ENCODE measurements at places on chromosomes 13 and 19.

- H3K36me3 ChIP-seq = no peaks in the 10 kb centered on the region
- no peaks in the 10 kb centered on the region for H3K27me3 ChIP-seq
- no peak overlapping the region for H3K4me3 ChIP-seq
- no peak overlapping the region for H3K27ac ChIP-seq
- DNase-seq = no peak
- no peaks in the 10 kb centered on the region for H3K4me1 ChIP-seq
Measured at GRCh38 chr13:78024996-78025395, 106.4 kb upstream of the EDNRB start.

GRCh38 chr13:72435251-72435650 is 292.2 kb downstream of the MZT1 start:
- no peaks in the 10 kb centered on the region for H3K36me3 ChIP-seq
- peaks cover 12% of the 10 kb centered on the region for H3K27me3 ChIP-seq
- no peak overlapping the region for H3K4me3 ChIP-seq
- H3K4me1 ChIP-seq = peaks cover 5% of the 10 kb centered on the region

GRCh38 chr19:39430675-39431593 is 4.8 kb downstream of the RPS16 start:
- DNase-seq = no peak
- H3K4me1 ChIP-seq = peaks cover 17% of the 10 kb centered on the region
- no peak overlapping the region for H3K4me3 ChIP-seq
- H3K27me3 ChIP-seq = no peaks in the 10 kb centered on the region
- H3K27ac ChIP-seq = peak overlapping the region; percentile 71
- H3K36me3 ChIP-seq = peaks cover 12% of the 10 kb centered on the region

- H3K27ac ChIP-seq = no peak overlapping the region
- DNase-seq = no peak
- H3K27me3 ChIP-seq = no peaks in the 10 kb centered on the region
Measured at GRCh38 chr13:80235166-80235966, 105.6 kb downstream of the SPRY2 start.

DNA sequence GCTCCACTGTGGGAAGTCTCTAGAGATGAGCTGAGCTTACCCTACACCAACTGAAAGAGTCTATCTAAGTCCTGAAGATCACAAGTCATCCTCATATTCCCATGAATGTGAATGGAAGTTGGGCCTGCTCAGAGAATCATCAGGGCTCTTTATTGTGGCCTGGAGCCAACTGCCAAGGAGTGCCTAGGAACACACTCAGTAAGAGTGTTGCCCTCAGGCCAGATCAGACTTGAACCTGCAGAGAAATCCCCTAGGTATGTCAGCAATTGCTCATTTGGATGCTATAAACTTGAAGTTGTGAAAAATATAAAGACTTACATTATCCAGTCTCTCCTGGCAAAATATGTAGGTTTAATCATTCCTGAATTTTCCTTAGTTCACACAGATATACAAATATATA is 1070.2 kb downstream of the EFNB2 start:
- no peak for DNase-seq
- H3K4me3 ChIP-seq = no peak overlapping the region
- H3K4me1 ChIP-seq = peaks cover 12% of the 10 kb centered on the region
- no peak overlapping the region for H3K27ac ChIP-seq
- H3K27me3 ChIP-seq = no peaks in the 10 kb centered on the region

DNA sequence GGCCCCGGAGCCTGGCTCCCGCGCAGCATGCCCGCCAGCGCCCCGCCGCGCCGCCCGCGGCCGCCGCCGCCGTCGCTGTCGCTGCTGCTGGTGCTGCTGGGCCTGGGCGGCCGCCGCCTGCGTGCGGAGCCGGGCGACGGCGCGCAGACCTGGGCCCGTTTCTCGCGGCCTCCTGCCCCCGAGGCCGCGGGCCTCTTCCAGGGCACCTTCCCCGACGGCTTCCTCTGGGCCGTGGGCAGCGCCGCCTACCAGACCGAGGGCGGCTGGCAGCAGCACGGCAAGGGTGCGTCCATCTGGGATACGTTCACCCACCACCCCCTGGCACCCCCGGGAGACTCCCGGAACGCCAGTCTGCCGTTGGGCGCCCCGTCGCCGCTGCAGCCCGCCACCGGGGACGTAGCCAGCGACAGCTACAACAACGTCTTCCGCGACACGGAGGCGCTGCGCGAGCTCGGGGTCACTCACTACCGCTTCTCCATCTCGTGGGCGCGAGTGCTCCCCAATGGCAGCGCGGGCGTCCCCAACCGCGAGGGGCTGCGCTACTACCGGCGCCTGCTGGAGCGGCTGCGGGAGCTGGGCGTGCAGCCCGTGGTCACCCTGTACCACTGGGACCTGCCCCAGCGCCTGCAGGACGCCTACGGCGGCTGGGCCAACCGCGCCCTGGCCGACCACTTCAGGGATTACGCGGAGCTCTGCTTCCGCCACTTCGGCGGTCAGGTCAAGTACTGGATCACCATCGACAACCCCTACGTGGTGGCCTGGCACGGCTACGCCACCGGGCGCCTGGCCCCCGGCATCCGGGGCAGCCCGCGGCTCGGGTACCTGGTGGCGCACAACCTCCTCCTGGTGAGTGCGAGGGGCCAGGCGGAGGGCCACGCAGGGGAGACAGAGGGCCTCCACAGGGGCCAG is at the start of gene KL:
Gene KL (plus strand): TSS at position 10 of the 909 bp plus-strand sequence. CDS start 18 bp downstream, at position 28.
- peak; percentile 22 for DNase-seq
- peak within 1 kb of the TSS; percentile 66 for H3K4me3 ChIP-seq
- no peaks in the 10 kb centered on the region for H3K36me3 ChIP-seq
- H3K4me1 ChIP-seq = peaks cover 8% of the 10 kb centered on the region
- H3K27ac ChIP-seq = no peak within 1 kb of the TSS

GRCh38 chr19:35935911-35936737 is at the start of gene LRFN3:
LRFN3 (plus strand) TSS chr19:35936374; CDS start chr19:35939426, 3,052 bp downstream.
- DNase-seq = peak; percentile 47
- H3K27ac ChIP-seq = peak within 1 kb of the TSS; percentile 0
- H3K36me3 ChIP-seq = peaks cover 4% of the 10 kb centered on the region

DNA sequence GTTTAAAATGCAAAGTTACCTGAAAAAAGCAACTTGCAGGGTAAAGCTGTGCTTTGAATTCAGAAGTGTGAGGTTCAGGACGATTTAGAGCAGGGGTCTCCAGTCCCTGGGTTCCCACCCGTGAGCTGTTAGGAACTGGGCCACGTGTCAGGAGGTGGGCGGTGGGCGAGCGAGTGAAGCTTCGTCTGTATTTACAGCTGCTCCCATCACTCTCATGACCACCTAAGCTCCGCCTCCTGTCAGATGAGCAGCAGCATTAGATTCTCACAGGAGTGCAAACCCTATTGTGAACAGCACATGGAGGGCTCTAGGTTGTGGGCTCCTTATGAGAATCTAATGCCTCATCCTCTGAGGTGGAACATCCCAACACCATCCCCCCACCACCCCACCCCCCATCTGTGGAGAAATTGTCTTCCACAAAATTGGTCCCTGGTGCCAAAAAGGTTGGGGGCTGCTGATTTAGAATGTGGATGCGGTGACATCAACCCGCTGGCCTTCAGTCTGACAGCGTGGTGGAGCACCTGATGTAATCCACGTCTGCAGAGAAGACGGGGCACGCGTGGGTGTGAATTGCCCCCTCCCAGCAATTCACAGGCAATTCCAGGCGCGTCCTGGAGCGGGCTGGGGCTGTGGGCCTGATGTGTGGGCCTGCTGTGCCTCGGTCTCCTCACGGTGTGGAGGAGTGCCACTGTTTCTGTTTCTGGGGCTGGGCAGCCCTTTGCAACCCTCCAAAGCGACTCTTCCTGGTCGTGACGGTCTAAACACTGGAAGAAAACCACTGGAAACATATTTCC is 214.0 kb upstream of the SOX1 start:
- H3K36me3 ChIP-seq = no peaks in the 10 kb centered on the region
- no peak for DNase-seq
- H3K4me3 ChIP-seq = no peak overlapping the region
- peaks cover 23% of the 10 kb centered on the region for H3K27me3 ChIP-seq

DNA sequence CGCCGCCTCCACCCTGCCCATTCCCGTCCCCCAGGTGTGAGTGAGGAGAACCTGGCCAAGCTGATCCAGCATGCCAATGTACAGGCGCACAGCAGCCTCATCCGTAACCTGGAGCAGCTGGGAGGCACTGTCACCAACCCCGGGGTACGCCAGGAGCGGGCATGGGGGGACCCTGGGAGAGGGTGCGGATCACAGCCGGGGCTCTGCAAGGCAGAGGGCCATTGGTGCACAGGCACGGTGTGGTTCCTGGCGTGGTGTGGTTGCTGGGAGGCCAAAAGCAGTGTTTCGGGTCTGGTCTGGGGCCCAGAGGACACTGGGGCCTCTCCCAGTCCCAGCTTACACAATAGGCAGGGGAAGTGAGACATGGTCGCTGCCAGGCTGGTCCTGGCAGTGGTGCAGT is 8.3 kb downstream of the STXBP2 start:
- no peaks in the 10 kb centered on the region for H3K27me3 ChIP-seq
- H3K4me1 ChIP-seq = no peaks in the 10 kb centered on the region
- H3K27ac ChIP-seq = no peak overlapping the region
- H3K4me3 ChIP-seq = no peak overlapping the region
- peaks cover 3% of the 10 kb centered on the region for H3K36me3 ChIP-seq

- no peaks in the 10 kb centered on the region for H3K36me3 ChIP-seq
- no peaks in the 10 kb centered on the region for H3K27me3 ChIP-seq
- DNase-seq = no peak
- peak overlapping the region; percentile 18 for H3K27ac ChIP-seq
- peaks cover 4% of the 10 kb centered on the region for H3K4me1 ChIP-seq
Measured at GRCh38 chr13:39835253-39835652, 179.8 kb downstream of the COG6 start.

- peaks cover 7% of the 10 kb centered on the region for H3K36me3 ChIP-seq
- H3K4me1 ChIP-seq = peaks cover 12% of the 10 kb centered on the region
- peak overlapping the region; percentile 22 for H3K4me3 ChIP-seq
- DNase-seq = no peak
- peak overlapping the region; percentile 93 for H3K27ac ChIP-seq
Measured at GRCh38 chr19:2865334-2866100, 1.6 kb upstream of the ZNF556 start.

- no peaks in the 10 kb centered on the region for H3K27me3 ChIP-seq
- peak overlapping the region; percentile 97 for H3K4me3 ChIP-seq
Measured at GRCh38 chr19:55255618-55256423, 3.0 kb downstream of the PPP6R1 start.

DNA sequence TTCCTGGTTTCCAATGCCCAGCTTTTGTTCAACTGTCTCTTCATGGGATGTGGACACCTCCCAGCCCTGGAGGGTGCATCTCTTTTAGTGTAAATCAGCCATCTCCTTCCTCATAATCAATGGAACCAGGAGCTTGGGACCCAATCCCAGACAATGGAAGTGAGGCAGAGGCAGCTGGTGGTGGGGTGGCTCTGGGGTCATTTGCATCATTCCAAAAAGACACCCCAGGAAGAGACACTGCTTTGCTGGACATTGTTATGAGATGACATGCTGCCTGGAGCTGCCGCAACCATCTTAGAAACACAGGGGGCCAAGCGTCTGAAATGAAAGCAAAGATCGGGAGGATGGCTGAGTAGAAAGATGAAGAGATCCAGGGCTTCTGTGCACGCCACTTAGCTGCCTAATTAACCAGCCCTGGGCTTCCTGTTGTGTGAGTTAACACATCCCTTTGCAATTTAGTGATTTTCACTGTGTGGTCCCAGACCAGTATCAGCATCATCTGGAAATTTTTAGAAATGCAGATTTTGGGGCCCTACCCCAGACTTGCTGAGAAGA is 36.1 kb downstream of the IRS2 start:
- H3K4me1 ChIP-seq = no peaks in the 10 kb centered on the region
- peaks cover 3% of the 10 kb centered on the region for H3K27me3 ChIP-seq
- DNase-seq = no peak
- peaks cover 6% of the 10 kb centered on the region for H3K36me3 ChIP-seq

DNA sequence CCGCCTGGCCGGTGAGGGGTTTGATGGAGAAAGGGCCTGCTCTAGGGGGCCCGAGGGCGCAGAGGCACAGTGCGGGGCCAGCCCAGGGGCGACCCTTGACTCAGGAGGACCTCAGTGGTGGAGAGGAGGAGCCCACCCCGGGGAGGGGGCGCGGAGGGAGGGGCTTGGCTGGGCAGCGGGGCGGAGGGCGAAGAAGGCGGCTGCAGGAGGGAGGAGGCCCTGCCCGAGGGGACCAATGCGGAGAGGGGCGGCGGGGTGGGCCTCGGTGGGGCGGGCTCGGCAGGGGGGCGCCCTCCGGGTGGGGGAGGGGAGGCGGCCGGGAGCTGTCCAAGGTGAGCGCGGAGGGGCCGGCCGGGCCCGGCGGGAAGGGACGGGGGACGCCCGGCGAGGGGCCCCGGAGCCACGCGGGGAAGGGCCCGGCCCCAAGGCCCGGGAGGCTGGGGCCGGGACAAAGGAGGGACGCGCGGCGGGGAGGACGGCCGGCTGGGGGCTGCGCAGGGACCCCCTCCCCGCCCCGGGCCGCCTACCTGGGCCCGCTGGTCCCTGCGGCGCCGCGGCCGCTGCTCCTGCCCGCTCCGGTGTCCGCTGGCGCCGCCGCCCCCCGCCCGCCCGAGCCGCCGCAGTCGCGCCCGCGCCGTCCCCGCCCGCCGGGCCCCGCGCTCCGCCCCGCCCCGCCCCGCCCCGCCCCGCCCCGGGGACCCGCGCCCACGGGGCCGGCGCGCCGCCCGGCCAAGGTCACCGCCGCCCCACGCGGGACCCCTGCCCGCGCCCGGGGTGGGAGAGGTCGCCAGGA is at the start of gene DIRAS1:
Gene DIRAS1 (minus strand): TSS at position 596 of the 793 bp plus-strand sequence. CDS start 3,566 bp downstream, outside the sequence.
- peak within 1 kb of the TSS; percentile 24 for H3K27ac ChIP-seq
- no peaks in the 10 kb centered on the region for H3K4me1 ChIP-seq
- DNase-seq = peak; percentile 41
- peak within 1 kb of the TSS; percentile 70 for H3K4me3 ChIP-seq
- no peaks in the 10 kb centered on the region for H3K36me3 ChIP-seq
- peaks cover 5% of the 10 kb centered on the region for H3K27me3 ChIP-seq

DNA sequence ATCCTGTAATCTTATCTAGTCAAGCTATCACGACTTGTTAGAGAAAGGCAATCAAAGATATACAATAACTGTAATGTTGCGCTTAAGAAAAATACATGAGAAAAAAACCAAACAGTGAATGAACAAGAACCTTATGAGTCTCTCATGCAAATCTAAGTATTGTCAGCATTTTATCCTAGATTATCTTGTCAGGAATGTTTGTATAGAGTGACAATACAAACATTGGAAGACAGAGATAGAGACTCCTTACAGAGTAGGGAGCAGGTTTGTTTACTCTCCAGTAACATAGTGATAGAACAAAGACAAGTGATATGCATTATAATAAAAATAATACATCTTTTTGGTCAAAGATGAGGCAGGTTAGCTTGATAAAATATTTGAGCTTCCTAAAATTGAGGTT is 444.8 kb downstream of the SLITRK5 start:
- no peak overlapping the region for H3K27ac ChIP-seq
- no peaks in the 10 kb centered on the region for H3K27me3 ChIP-seq
- DNase-seq = no peak
- no peaks in the 10 kb centered on the region for H3K36me3 ChIP-seq

DNA sequence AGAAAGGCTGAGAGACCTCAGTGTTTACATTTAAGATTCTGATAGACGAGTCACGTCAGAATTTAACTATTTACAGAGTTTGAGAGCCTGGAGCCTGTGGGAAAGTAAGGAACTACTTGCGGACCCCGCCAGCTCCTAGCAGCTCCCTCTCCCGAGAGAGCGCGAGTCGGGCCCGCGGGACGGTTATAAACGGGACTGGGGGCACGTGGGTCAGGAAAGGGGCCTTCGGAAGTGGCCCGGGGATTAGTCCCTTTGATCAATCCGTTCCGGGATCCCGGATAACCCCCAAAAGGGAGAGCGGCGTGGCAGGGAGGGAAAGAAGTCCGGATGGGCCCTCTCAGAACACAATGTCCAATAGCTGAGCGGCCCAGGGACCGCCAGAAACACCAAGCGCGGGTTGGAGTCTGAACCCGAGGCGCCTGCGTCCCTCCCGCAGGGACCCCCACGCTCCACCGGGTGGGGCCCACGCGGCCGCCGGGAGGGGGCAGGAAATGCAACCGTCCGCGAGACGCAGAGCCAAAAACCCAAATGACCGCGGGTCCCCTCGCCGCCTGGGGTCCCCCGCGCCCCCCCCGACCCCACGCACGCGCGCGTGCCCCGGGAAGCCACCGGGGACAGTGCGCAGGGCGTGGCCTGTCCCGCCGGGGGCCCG is 3.6 kb downstream of the ZIC5 start:
- no peaks in the 10 kb centered on the region for H3K36me3 ChIP-seq
- H3K4me1 ChIP-seq = peaks cover 10% of the 10 kb centered on the region
- H3K27ac ChIP-seq = no peak overlapping the region
- DNase-seq = no peak
